GM23338 (cell line): ENCODE measurements at places on chromosomes 4 and X.
A peak's percentile ranks its signal among the peaks of the same experiment; 100 is the strongest.

- no peak for DNase-seq
Observed at GRCh38 chrX:121858867-121859647, 811.6 kb downstream of the GLUD2 start.

GRCh38 chr4:120704538-120704937 is 218.0 kb downstream of the PRDM5 start:
- no peak for DNase-seq

DNA sequence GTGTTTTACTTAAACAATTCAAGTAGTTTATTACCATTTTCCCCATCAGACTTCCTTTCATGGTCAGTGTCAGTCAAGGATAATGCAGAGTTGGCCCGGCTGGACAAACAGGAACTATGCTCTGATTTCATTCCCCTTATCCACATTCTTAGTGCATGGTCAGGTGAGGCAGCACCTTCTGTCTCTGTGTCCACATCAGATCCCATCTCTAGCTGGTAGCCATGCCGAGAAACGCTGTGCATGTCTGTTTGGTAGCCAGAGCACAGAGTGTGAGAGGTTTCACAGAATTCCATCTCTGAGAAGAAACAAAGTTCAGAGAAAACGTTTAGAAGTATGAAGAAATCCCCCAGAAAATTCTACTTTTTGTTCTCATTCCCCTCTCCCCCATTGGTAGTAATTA is 423.7 kb upstream of the TEX13C start:
- DNase-seq = no peak

DNA sequence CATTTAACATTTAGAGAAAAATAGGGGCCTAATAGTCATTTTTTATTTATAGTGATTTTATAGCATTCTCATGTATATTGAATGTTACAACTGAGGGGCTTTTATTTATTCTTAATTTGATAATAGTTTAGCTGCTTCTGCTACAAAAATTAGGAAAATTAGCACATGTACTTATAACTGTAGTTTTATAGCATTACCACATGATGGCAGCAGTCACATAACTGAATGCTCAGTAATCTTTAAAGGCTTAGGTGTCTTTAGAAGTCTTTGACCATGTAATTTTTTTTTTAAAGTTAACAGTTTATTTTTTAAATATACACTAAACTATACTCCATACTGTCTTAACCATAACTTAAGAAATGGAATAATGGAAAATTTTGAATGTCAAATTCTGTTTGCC is 136.6 kb downstream of the STAG2 start:
- peak; percentile 27 for DNase-seq

GRCh38 chr4:6556263-6556662 is 18.7 kb upstream of the MAN2B2 start:
- no peak for DNase-seq

DNA sequence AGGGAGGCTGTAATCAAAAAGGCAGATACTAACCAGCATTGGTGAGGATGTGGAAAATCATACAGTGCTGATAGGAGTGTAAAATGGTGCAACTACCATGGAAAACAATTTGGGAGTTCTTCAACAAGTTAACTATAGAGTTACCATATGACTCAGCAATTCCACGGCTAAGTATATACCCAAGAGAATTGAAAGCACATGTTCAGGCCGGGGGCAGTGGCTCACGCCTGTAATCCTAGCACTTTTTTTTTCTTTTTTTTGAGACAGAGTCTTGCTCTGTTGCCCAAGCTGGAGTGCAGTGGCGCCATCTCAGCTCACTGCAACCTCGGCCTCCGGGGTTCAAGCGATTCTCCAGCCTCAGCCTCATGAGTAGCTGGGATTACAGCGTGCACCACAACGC is 15.0 kb upstream of the CD99L2 start:
- DNase-seq = no peak

DNA sequence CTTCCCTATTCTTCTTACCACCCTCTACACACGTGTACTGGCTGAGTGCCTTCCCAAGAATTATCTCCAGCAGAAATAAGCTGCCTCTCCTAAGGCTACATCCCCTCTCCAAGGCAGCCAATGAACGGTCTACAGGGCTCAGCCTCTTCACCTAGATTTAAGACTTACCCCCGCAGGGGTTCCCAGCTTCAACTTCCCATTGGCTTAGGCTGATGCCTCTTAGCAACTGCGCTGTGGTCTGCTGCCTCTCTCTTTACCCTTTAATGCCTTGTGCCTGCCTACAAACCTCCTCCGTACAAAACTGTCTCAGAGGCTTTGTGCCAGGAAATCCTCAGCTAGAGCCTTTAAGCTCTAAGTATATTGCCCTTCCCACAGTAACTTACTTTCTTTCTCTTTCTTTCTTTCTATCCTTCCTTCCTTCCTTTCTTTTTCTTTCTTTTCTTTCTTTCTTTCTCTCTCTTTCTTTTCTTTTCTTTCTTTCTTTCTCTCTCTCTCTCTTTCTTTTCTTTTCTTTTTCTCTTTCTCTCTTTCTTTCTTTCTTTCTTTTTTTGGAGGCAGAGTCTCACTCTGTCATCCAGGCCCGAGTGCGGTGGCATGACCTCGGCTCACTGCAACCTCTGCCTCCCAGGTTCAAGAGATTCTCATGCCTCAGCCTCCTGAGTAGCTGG is 15.1 kb upstream of the PIGA start:
- DNase-seq = peak; percentile 18

GRCh38 chr4:93912146-93912545 is 83.6 kb downstream of the ATOH1 start:
- no peak for DNase-seq

GRCh38 chrX:25573631-25574030 is 557.9 kb upstream of the ARX start:
- no peak for DNase-seq

DNA sequence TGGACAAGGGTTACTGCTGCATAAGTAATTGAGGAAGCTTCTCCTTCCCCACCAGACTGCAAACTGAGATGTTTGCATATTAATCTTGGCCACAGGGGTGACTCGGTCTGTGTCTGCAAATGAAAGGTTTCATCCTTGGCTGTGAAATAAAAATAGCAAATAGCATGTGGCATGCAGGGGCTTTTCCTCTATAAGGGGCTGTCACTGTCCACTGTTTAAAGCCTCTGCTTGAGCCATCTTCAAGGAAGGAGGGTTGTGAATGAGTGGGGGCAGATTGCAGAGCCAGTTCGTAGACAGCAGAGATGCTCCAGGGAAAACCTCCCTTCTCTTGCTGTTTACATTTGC is 33.3 kb downstream of the TMSB4X start:
- no peak for DNase-seq

DNA sequence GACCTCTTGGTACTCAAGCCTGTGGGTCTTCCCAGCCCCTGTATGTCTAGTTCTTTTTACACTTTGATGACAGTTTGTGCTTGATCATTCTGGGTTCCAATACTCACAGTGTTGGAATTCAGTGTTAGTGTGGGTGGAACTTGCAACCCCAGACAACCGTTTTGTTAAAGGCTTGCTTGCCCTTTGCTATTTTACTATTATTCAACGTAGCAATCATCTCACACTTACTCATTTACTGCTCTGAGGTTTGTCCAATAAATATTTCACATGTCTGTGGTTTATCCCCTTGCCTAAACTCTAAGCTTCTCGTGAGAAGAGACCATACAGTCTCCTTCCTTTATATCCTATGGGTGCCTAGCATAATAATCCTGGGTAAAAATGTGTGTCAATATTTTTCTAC is 15.3 kb downstream of the CCNG2 start:
- DNase-seq = no peak

GRCh38 chr4:102862747-102863146 is 6.0 kb upstream of the CISD2 start:
- no peak for DNase-seq

- DNase-seq = peak; percentile 17
Observed at GRCh38 chrX:18885328-18886004, 98.4 kb downstream of the PHKA2 start.

DNA sequence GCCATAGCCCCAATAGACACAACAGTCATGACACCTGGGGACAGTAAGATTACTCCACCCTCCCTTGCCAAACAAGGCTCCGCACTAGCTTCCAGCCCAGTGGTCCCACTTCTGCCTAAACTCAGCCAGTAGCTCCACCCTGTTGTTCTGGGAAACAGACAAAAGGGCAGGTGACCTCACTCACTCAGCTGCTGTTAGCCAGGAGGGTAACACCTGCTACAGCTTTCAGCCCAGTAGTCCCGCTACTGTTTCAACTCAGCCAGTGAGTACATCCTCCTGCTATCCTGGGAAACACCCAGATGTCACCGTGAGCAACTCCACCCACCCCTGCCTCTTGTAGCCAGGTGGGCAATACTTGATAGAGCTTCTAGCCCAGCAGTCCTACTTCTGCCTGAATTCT is 162.7 kb upstream of the CPXCR1 start:
- DNase-seq = no peak

GRCh38 chrX:50920132-50920531 is 9.6 kb downstream of the BMP15 start:
- DNase-seq = peak; percentile 41

GRCh38 chrX:103614999-103615398 is 7.2 kb downstream of the TCEAL3 start:
- no peak for DNase-seq

- no peak for DNase-seq
Observed at GRCh38 chrX:119359618-119360382, 39.3 kb upstream of the SLC25A43 start.

DNA sequence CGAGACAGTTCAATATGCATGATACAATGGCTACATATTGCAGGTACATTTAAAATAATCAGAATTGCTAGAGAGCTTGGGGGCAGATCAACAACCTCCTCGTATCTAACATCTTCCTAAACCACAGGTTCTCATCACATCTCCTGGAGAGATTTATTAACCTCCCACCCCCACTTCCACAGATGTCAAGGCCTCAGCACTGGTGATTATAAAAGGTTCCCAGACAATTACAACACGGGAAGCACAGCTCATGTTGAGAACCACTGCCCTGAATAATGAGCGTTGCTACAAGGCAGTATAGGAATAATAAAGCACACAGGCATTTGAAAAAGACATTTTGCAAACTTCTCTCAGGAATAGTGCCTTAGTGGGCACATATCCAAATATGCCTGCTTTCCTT is 42.8 kb downstream of the ELOVL6 start:
- DNase-seq = no peak

DNA sequence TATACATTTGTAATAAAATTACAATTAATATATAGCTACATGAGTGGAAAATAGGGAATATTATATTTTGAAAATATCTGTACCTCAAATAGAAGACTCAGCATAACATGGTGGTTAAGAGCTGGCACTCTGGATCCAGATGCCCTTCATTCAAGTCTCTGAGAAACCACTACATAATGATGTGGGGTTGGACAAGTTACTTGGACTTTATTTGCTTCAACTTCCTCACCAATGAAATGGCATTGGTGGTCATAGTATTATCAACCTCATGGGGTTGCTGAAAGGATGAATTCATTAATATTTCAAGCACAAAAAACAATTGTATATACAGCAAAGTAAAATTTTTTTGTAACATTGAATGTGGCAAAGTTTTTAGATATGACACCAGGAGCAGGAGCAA is 46.4 kb upstream of the UGT2B7 start:
- no peak for DNase-seq

DNA sequence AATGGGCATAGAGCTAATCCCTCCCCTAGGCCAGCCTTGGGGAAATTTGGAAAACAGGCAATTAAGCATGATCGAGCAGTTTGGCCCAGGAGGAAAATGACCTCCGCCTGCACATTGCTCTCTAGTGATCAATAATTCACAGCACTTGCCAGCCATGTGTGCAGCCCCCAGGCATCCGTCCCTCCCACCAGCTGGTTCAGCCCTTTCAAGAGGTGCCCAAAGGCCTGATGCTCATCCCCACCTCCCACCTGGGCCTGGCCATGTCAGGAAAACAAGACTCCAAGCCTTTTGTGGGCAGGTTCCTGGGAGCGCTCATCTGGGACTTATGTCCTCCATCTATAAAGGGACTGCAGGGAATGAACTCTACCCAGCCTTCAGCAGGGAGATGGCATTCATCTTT is 17.5 kb upstream of the PPP2R2C start:
- DNase-seq = no peak

GRCh38 chr4:94695384-94695783 is 62.4 kb upstream of the BMPR1B start:
- no peak for DNase-seq

DNA sequence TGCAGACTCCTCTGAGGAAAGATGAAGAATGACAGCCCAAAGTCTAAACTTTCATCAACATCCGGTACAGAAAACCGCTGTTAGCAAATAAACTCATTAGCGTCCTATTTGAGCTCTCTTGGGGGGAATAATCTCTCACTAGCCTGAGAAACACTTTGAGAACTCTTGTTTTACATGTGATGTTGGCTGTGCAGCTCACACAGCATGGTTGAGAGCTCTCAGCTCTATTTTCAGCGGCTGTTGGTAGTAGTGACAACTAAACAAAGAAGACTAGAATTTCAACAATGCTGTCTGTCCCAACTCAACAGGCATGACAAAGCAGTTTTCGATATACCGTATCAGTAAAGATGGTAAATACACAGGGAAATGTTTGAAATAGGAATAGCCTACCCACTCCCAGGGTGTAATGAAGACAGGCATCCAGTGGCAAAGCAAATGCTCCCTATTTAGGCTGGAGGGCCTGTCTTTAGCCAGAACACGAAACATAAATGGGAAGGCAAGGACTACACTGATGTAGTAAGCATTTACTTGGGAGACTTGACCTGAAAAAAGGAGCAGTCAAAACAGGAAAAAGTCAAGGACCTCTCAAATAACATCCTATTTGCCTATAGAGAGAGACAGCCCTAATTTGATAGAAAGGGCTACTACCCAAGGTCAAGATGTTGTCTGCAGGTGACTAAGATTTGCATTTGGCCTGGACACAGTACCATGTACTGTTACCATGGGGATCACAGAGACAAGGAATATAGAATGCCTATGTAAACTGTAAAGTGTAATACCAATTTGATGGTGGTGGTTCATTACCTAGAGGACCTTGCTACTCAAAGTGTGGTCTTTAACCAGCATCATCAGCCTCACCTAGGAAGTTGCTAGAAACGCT is 60.4 kb downstream of the PPEF2 start:
- DNase-seq = peak; percentile 46
